ENCODE measurements at places on chromosomes 11 and 22.

DNA sequence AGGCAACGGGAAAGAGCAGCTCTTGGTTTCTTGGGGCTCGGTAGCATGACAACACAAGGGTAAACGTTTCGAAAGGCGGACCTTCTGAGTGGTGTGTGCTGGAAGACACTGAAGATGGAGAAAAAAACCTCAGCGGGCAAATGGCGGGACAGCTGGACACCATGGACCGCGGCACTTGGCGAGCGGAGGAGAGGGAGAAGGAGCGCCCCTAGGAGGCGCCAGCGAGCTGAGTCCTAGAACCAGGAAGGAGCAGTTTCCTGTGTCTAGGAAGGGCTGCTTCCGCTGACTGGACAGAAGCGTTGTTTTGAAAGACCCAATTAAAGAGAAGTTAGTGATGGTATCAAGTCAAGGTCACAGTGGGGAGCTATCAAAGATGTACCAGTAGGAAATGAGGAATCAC lies 44.0 kb upstream of the OPCML start:
- DNase-seq = peak; percentile 21

- DNase-seq = no peak
Observed at GRCh38 chr11:56819916-56820315, 71.4 kb upstream of the OR9G4 start.

GRCh38 chr22:38684895-38685294 lies 3.1 kb downstream of the TOMM22 start:
- DNase-seq = no peak

GRCh38 chr11:19474211-19474610 lies 233.5 kb upstream of the E2F8 start:
- DNase-seq = no peak

- DNase-seq = no peak
Observed at GRCh38 chr11:78332872-78333271, 84.7 kb downstream of the GAB2 start.

DNA sequence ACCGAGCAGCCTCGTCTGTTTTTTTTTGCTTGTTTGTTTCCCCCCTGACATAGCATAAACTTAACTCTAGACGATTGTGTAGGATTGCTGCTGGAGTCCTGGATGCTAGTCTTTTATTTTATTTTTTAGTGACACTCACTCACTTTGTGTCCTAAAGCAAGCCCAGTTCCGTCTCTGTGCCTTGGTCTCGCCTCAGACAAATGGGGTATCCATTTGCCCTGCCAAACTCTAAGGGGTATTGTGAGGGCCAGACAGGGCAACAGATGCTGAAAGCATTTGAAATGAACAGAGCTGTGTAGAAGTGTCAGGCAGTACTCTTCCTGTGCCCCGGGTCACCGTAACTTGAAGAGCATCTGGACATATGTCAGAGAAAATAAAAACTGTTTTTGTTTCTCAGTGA lies 34.8 kb upstream of the DKK3 start:
- no peak for DNase-seq

DNA sequence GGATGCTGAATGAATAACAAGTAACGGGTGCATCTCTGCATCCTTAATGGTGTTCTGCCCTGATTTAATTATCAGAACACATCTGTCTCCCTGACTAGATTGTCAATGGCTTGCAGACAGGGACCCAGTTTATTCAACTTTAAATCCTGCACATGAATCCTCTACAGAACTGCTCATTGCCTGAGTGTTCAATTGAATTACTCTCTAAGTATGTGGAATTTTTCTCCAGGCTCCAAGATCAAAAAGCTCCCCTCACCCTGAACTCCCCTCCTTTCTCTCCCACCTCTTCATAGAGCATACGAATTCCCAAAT lies 11.8 kb downstream of the MB start:
- no peak for DNase-seq

- no peak for DNase-seq
Observed at GRCh38 chr22:48740731-48741405, 1086.8 kb downstream of the BRD1 start.

DNA sequence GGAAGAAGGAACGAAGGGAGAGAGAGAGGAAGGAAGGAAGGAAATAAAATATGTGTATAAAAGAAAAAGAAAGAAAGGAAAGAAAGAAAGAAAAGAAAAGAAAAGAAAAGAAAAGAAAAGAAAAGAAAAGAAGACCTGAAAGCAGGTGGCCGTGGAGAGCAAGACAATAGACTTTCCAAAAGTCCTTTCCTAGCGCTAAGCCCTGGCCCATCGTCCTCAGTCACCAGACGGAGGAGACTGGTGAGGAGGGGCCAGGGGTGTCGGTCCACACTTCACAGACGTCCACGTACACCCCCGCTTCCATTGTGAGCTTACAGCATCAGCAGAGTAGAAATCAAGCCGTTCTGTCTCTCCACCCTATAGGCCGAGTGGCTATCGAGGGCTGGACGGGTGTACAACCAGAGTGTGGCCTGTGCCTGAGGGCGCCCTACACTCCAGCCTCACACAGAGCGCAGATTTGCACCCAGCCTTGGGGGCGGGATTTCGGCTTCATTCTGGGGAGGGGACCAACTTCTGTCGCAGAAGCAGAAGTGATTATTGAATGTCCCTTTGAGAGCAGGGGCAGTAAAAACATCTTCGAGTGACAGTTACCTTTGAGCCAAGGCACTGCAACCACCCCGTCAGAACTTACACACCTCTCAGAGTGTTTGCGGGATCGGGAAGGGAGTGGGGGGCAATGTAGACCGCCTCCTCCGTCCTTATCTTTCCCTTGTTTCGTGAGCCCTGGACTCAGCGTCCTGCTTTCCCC lies 2.0 kb upstream of the BSX start:
- no peak for DNase-seq

DNA sequence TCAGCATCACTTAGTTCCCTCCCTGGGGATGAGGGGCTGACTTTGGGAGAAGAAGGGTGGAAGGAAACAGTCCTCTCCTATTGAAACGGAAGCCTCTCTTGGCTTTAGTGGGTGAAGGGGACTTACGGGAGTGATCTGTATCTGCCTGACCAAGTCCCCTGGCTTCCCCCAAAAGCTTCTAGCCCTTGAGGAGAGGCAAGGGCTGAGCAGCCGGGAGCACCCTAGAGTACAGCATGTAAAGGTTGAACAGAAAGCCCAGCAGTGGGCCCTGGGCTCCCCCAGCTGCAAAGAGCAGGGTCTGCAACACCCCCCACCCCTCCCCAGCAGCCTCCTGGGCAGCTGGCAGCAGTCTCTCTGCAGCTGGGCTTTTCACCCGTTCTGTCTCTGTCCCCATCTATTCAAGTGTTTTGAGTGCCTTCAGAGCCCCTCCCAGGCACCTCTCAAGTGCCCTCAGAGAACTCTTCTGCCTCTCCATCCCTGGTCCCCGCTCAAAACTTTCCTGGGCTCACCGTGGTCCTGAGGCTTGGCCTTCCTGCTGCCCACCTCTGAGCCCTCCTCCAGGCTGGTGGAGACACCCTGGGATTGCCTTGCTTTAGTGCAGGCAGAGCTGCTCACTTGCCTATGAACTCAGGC lies 2.7 kb downstream of the CAPN5 start:
- DNase-seq = no peak

- DNase-seq = no peak
Observed at GRCh38 chr11:26244207-26244606, 87.7 kb upstream of the ANO3 start.

- no peak for DNase-seq
Observed at GRCh38 chr22:27534720-27535125, 266.8 kb downstream of the MN1 start.

DNA sequence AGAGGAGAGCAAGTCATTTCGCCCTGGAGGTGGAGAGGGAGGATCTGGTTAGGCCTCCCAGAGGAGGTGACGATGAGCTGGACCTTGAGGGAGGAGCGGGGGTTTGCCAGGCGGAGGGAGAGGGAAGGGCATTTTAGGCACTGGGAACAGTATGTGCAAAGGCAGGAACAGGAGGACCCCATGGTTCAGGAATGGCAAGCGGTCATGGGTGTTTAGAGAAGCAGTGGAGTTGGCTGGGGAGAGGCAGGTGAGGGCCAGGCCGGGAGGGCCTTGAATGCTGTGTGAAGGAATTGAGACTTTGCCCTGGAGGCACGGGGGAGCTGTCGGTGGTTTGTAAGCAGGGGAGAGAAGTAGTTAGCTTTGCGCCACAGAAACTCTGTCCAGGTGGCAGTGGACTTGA lies 10.3 kb downstream of the PRDM11 start:
- no peak for DNase-seq

DNA sequence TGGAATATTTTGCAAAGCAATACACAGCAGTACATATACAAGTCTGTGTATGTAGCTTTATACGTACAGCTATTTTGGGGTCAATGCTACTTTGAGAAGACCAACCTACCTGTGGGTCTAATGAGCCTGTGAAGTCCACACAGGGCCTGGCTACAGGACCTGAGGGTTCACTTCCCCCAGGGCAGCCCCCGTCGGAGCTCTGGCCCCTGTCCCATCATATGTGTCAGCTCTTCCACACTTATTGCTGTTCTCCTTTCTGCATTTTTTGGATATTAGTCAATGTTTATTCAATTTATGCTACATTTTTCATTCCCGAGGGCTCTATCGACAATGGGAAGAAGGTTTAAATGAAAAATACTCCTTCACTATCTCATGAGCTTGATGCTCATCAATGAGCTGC lies 1473.6 kb downstream of the BRD1 start:
- DNase-seq = no peak

DNA sequence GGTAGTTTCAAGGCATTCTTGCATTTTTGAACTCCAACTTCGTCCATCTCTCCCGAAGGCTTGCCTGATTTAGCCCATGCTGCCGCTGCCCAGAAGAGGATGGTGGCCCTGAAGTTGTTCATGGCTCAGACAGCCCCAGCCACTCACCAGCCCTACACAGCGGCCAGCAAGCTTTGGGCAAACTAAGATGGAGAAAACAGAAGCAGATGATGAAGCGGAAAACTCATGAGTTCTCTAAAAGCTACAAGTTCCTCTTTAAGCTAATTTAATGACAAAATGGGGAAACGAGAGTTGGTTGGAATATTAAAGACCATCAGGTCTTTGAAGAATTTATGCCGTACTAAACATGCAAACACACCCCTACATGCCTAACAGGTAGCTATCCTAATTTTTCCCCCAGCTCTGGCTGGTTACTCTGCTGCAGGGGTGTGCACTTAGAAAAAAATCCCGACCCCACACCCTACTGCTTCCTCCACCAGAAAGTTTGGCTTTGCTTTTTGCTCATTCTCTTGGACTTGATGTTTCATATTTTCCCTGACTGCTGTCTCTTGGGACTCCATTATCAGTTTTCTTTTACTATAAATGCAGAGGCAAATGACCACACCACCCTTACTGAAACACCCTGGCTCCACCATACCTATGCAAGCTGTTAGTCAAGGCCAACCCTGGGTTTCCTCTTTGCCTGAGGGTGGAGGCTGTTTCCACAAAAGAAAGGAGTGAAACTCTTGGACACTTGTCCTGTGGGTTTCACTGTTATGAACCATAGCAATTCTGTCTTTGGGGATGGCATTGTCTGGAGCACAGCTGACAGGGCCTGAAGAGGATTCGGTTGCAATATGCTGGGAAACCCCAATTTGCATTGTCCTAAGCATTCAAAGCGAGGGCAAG lies at the start of gene MPEG1:
Gene MPEG1, minus strand, starts transcription at position 184 of the 888 bp plus-strand sequence. Its CDS starts 62 bp downstream, at position 122.
- DNase-seq = no peak

DNA sequence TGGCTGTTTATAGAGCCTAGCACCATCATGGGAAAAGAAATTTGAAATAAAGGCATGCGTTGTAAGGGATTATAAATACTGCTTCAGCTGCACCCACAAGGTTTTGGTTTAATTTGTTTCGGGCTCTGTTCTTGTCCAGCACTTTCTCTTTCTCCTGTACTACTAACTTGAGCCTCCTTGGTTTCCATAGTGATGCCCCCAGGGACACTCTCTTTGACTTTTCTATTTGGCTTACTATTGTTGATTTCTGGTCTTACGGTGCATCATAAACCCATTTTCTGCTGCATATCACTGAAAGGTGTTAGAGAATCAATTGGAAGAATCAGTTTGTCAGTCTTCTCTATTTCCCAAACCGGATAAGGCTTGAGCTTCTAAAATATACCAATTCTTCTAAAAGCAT lies 1674.3 kb upstream of the RAG2 start:
- DNase-seq = no peak

GRCh38 chr22:32843300-32843699 lies 41.8 kb downstream of the TIMP3 start:
- DNase-seq = no peak

- no peak for DNase-seq
Observed at GRCh38 chr22:42786606-42787356, 66.1 kb upstream of the A4GALT start.

DNA sequence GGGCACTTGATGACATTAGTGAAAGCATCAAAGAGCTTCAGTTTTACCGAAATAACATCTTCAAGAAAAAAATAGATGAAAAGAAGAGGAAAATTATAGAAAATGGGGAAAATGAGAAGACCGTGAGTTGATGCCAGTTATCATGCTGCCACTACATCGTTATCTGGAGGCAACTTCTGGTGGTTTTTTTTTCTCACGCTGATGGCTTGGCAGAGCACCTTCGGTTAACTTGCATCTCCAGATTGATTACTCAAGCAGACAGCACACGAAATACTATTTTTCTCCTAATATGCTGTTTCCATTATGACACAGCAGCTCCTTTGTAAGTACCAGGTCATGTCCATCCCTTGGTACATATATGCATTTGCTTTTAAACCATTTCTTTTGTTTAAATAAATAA lies 10.6 kb downstream of the REXO2 start:
- no peak for DNase-seq

DNA sequence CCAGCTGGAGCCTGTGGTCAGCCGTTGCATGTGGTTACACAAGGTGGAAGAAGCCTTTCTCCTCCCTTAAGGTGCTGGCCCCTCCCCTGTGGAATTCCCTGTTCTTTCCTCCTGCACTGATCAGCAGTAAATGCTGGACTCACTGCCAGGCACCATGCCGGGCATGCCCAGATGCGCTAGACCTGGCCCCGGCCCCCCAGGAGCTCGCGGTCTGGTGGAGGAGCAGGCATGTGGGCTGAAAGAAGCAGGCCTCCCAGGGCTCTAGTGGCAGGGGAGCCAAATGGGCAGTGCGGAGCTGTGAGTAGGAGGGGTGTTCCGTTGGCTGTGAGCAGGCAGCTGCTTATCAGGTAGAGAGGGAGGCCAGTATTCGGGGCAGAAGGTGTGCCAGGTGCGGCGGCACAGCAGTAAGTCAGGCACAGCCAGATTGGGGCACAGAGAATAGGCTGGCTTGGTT lies 10.2 kb downstream of the DGKZ start:
- DNase-seq = no peak

- no peak for DNase-seq
Observed at GRCh38 chr11:44627911-44628729, 62.7 kb downstream of the CD82 start.

DNA sequence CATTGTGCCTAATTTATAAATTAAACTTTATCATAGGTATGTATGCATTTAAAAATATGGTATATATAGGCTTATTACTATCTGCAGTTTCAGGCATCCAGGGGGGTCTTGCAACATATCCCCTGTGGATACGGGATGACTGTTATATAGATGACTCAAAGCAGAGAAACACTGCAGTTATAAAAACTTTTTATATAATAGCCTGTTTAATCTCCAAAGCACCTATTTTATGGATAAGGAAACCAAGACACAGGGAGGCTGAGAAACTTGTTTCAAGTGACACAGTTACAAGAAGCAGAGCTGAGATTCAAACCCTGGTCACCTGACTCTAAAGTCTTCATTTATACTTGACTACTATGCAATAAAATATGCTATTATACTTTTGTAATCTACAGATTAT lies 897.7 kb downstream of the KCNA4 start:
- no peak for DNase-seq

- DNase-seq = no peak
Observed at GRCh38 chr11:79678780-79679452, 238.1 kb upstream of the TENM4 start.

- no peak for DNase-seq
Observed at GRCh38 chr22:44805711-44806110, 53.3 kb downstream of the ARHGAP8 start.
